ENCODE measurements at places on chromosomes 7 and 10.

GRCh38 chr10:91642831-91643692 lies 10.2 kb upstream of the PPP1R3C start:
- no peak for DNase-seq

DNA sequence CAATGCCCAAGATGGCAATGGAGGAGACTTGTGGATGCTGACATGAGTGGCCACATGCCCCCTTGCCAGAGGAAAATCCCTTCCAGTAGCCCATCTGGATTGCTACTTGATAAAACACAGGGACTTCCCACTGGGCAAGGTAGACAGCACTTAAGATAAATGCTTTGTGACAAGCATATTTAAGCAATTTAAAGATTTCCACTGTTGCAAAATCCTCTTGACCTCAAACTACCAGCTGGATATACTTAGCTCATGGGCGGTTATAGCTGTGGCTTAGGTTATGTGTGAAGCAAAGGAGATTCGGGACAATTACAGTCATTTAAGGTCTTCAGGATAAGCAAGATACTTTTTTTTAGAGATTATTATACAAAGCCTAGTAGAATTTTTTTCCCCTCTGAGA lies 238.1 kb downstream of the BMPER start:
- DNase-seq = no peak

- DNase-seq = no peak
Measured at GRCh38 chr10:95761939-95762492, 6.1 kb downstream of the ENTPD1 start.

DNA sequence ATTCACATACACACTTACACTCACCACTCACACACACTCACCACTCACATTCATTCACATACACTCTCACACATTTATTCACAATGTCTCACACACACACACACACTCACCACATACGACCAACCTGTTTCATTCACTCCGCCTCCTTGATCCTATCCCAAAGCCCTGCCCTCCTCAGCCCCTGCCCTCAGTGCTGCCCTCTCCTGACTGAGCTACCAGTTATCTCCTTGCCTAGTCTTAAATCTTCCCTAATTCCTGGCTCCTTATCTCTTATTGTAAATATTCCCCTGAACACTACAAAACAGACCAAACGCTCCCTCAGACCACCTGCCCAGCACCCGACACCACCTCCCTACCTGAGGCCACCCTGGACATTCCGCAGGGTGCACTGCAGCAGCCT lies 26.1 kb upstream of the C10orf120 start:
- DNase-seq = no peak

DNA sequence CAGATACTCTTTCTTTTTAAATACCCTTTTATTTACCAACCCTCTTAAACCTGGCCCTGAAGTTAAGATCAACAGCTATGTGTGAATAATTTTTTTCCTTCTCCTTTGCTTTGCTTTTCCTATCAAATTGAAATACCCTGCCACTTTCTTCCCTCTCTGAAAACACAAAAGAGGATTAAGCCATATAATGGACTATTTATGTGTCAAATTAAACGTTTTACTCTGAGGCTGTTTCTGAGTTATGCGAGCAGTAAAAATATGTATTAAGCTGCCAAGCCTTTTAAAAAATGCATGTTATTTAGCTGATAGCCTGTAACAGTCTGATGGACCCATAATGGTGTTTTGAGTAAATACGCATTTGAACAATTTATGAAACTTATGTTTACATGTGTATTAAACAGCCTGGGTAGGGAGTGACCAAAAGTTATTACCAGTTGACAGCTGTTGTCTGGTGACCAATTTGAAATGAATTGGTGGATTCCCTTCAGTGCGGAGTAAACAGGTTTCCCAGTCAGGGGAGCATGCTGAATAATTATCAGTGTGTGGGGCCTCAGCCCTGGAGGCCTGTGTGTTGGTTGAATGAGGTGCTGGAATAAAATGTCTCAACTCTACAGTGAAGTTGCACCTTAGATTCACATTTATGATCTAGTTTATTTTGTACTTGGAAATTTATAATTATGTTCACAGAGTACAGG lies 89.6 kb downstream of the AUTS2 start:
- no peak for DNase-seq

DNA sequence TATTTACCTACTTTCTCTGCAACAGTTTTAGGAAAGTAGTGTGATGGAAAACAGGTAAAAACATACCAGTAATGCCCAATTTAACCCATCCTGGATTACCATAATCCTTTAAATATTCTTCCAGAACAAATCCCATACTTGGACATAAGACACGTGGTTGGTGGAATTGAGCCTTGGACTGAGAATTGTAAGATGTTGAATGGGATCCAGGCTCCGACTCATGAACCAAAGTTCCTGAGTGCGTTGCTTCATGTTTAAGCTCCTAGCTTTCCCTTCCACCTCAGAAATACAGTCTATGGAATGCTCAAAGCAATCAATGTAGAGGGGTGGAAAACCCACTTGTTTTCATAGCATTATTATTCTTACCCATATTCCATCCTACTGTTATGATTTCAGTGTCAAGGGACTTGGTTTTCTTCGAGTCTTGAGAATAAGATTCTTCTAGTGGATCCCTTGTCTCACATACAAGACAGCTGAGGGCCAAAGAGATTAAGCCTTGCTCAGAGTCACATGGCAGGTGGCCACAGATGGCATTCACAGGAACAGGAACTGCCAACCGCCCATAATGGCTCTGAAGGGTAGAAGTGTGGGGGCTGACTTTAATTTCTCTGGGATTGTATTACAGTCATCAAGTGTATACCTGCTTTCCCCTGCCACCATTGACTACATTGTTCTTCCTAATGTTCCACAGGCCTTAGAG lies 171.2 kb downstream of the GFRA1 start:
- DNase-seq = no peak

DNA sequence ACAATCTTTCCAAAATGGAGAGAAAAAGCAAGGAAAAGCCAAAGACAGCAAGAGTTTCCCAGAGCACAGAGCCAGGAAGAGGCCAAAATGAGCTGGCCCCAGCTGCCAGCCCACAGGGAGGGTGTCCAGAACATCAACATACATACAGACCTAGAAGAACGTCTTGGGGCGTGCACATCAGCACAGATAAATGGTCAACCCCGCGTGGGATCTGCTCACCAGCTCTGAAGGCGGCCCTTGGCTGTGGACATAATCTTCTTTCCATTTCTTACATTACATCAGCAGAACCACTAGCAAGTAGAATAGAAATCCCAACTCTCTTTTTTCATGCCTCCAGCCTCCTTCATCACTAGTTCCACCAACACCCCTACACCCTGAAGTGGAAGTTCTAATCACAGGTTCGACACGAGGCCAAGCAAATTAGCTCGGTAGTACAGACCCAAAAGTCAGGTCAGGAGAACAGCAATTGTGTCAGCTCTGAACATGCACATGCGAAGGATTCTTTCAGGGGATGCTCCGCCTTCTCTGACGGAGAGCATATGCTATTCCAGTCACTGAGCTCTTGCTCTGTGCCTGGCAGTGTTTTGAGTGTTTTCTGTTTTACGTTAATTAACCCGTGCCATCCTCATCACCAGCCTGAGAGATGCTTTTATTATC lies 16.4 kb downstream of the SH3PXD2A start:
- DNase-seq = no peak

DNA sequence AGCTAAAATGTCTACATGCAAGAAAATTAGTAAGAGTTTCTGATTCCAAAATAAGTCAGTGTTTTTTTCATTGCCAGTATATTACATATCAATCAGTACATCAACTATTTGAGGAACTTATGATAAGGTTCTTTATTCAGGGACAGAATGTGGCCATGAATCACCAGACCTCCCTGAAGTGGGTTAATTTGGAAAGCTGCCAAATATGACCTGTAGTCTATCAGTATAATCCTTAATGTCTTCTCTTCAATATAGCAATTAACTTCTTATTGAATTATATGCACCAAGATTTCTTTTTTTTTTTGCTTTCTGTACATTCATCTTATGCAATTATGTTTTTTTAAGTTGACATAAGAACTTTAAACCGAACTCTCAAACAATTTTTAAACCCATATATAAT lies 714.5 kb upstream of the POT1 start:
- DNase-seq = no peak

- DNase-seq = no peak
Measured at GRCh38 chr10:50618624-50619023, 5.1 kb downstream of the SGMS1 start.

DNA sequence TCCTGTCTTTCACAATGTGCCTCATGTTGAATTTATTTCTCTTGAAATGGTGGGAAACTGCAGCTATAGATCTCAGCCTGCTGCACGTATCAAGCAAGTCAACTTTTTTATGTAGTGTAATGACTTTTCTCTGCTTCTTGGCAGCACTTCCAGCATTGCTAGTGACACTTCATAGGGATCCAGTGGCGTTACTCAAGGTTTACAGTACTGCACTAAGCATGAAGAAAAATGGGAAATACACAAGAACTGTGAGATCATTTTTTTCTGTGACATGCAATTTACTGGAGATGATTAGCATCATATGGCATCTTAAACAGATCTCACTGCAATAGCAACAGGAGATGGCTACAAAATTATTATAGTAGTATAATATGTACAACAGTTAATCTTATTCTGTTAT lies 90.9 kb downstream of the POLR1F start:
- no peak for DNase-seq

GRCh38 chr10:77637532-77638320 lies at the start of gene KCNMA1:
Gene KCNMA1 (minus strand): TSS chr10:77637808.
- no peak for DNase-seq

DNA sequence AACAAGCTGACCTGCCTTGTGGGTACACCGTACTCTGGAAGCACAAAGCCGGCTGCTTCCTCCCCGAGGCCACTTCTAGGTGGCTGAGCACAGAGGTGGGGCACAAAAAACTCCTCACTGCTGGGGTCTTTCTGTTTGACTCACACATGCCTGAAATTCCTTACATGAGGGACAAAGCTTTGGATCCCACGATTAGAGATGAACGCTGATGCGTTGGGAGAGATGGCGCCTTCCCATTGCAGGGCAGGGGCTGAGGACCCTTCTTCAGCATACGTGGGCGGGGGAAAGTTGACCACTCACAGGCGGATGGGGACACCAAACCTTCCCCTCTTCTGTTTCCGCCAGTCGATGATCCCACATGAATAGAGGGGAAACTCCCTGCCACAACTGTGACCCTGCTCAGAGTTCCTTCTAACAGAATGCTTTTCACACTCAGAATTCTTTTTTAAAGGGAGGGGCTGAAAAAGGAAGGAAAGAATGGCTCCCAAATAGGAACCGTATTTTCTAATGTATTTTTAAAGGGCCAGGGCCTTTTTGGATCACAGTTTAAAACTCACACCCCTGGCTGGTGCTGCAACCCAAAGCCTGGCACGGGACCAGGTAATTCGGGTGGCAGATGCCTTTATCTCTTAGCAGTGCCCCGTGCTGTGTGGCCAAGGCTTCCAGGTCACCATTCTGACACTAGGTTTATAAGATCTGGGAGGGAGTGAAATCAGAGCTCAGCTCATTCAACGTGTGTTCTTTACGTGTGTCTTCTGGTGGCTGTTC lies 134.0 kb downstream of the PRKAG2 start:
- DNase-seq = no peak

GRCh38 chr7:43508461-43508860 lies 74.4 kb upstream of the STK17A start:
- no peak for DNase-seq

- no peak for DNase-seq
Measured at GRCh38 chr10:131899695-131900349, 986 bp upstream of the PPP2R2D start.

DNA sequence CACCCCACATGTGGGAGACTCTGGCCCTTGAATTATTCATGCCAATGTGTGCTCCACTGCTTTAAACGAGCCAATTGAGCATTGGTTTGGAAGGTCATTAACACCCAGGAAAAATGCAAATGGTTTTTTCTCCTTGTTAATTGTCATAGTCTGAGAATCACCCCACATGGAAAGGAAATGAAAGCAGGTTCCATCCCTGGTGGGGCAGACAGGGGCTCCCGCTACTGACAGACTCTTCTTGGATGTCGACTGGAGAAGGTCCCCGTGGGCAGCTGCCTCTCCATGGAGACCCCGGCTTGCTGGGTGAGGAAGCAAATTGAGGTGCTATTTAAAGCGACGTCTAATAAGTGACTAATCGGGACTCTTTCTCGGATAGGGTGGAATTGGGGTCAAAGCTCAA lies 32.0 kb upstream of the EN2 start:
- DNase-seq = no peak

DNA sequence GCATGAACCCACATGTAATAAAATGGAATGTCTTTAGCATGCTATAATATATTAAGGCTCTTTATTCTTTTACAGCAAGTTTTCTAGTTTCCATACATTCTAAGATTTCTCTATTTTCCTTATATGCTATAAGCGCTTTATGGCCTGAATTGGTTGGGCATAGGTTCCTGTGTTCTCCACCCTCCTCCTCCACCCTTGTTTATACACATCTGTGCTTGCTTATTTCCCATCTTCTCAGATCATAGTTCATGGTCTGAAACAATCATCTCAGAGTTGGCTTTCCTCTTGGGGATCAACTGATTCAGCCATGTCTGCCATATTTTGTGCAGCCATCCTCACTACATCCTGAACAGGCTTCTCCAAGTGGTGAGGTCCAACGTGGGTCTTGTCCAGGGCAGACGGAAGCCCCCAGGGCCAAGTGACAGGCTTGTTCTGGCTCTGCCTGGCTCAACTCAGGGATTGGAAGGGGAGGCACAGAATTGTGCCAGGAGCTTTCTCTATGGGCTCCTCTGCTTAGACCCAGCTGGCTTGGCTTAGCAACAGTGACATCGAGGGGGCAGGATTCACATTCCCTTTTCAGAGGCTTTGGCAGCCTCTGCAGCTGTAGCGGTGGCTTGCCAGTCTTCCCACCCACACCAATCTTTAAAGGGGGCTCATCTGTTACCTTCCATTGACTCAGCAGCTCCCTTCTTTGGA lies 327.3 kb downstream of the PTEN start:
- no peak for DNase-seq

- no peak for DNase-seq
Measured at GRCh38 chr7:127154958-127155357, 97.8 kb downstream of the GRM8 start.

DNA sequence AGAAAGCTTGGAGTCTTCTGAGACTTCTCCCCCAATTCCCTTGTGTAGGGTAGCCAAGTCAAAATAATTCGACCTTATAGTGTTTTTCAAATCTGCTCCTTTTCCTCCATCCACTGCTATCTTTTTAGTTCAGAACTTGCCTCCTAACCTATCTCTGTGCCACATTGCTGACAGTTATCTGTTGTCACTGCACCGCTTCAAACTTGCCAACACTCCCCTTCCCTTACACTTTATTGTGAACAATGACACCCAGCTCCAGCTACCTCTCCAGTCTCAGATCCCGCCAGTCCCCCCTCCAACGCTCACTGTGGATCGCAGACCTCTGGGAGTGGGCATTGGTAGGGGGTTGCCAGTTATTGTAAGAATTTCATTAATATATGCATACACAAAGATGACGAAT lies 16.3 kb upstream of the HPS1 start:
- DNase-seq = peak; percentile 88

- DNase-seq = no peak
Measured at GRCh38 chr7:10355816-10356215, 617.9 kb upstream of the PHF14 start.
